Left renal pelvis (tissue), 4 donors: ENCODE measurements at places on chromosomes 12 and 14. TPM values are rescaled to one million over a fixed set of nuclear protein-coding genes. Genes with fewer than 3 reads are reported as not detected.
A peak's percentile ranks its signal among the peaks of the same experiment; 100 is the strongest.

GRCh38 chr12:44677724-44678123 is 198.4 kb downstream of the NELL2 start:
- DNase-seq = no peak

GRCh38 chr12:3018284-3019004 is 58.7 kb upstream of the TSPAN9 start:
- no peak for DNase-seq

GRCh38 chr12:48795550-48796455 is 6.9 kb upstream of the ADCY6 start:
- no peak for DNase-seq

DNA sequence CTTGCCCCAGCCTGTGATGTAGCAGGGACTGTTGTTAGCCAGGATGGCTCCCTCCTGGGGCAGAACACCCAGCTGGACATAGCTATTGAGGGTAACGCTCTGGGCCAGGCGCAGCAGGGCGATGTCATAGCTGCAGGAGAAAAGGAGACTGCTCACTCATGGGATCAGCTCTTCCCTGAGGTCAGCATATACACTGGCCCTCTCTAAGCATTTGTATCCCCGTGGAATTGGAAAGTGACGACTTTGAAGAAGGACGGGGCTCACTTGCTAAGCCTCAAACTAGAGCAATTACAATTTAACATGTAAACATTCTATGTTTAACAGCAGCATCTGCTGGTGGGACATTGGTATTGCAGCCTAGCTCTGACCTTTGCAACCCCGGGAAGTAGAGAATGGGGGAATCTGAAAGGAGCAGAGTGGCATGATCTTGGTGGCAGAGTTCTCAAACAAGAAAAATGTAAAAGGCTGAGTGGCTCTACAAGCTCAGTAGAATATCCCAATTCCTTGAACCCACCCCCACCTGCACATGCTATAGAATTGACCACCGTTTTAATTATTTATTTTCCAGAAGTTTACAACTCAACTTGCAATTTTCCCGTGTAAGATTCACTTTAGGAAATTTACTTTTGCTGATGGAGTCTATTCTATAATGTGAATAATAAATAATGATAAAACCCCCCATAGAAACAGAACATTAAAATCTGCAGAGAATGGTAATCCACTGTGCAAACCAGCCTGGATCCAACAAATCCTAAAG is 5.0 kb downstream of the CELA1 start:
- DNase-seq = peak; percentile 46

- no peak for DNase-seq
These were observed 105.1 kb downstream of the TXNDC16 start for GRCh38 chr14:52447236-52447635.

DNA sequence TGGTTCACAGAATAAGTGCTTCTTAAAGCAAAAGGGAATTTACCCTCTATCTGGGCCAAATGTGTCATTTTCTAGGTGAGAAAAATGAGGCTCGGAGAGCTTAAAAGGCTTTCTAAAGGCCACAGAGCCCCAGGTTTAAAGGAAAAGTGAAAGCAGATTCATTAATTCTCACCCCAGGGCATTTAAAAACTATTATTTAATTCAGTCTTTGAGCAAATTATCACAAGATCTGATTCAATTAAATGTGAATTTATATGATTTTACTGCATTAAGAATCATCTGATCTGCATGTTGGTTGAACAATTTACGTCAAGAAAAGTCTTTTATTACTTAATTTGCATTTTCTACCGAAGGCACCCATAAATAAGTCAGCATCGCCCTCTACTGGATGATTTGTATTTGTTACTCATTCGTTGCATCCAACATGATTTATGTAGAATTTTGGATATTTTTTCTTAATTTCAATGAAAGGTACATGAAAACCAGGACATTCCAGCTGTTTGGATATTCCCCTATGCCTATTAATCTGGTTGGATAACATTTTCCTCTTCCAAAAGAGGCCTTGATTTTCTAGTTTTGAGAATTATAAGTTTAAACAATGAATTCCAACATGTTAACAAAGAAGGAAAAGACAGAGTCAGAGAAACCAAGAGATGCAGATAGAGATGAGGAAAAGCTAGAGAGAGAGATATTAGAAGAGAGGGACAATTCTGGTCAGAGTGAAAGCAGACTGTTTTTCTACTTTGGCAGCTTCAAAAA is 19.1 kb upstream of the DHRS7 start:
- peak; percentile 44 for DNase-seq

DNA sequence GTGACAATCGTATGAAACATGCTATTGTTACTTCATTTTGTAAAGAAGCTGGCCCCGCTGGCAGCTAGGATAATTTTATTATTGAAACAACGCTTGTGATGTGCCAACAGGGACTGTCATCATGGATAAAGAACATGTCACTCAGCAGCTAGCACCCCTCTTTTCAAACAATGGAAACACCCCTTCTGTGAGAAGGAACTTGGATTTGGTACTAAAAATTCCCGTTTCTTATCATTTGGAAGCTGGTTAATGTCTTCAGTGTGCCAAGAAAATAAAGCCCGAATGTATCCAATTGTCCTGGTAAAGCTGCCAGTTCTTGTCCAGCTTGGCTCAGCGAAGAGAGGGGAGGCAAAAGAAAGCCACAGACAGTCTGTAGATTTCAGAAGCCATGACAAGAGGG is 186.6 kb downstream of the PHLDA1 start:
- DNase-seq = no peak

- DNase-seq = no peak
These were observed 21.6 kb upstream of the STAC3 start for GRCh38 chr12:57272337-57273151.

Gene KRT79
- polyA plus RNA-seq = not detected

Gene HHIPL1
- 1.3 TPM for polyA plus RNA-seq

Gene IL26
- not detected for polyA plus RNA-seq
